ENCODE measurements at places on chromosomes 7 and 10.

- no peak overlapping the region for H3K4me3 ChIP-seq
- no peaks in the 10 kb centered on the region for H3K4me1 ChIP-seq
- H3K36me3 ChIP-seq: no peaks in the 10 kb centered on the region
- no peak overlapping the region for H3K27ac ChIP-seq
Measured at GRCh38 chr10:99470327-99470726, 39.9 kb upstream of the GOT1 start.

- H3K4me1 ChIP-seq: peaks cover 27% of the 10 kb centered on the region
- H3K36me3 ChIP-seq: no peaks in the 10 kb centered on the region
- no peaks in the 10 kb centered on the region for H3K27me3 ChIP-seq
- DNase-seq: no peak
Measured at GRCh38 chr10:97412891-97413304, 11.8 kb upstream of the RRP12 start.

DNA sequence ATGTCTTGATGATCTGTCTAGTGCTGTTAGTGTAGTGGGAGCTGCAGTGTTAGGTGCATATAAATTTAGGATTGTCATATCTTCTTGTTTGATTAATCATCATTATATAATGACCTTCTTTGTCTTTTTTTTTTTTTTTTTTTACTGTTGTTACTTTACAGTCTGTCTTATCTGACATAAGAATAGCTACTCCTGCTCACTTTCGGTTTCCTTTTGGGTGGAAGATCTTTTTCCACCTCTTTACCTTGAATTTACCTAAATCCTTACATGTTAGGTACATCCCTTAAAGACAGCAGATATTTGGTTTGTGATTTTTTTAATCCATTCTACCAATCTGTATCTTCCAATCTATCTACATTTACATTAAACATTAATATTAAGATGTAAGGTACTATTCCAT lies 113.6 kb upstream of the PCLO start:
- no peaks in the 10 kb centered on the region for H3K27me3 ChIP-seq
- no peak for DNase-seq
- no peak overlapping the region for H3K27ac ChIP-seq
- no peaks in the 10 kb centered on the region for H3K4me1 ChIP-seq
- no peaks in the 10 kb centered on the region for H3K36me3 ChIP-seq
- no peak overlapping the region for H3K4me3 ChIP-seq

DNA sequence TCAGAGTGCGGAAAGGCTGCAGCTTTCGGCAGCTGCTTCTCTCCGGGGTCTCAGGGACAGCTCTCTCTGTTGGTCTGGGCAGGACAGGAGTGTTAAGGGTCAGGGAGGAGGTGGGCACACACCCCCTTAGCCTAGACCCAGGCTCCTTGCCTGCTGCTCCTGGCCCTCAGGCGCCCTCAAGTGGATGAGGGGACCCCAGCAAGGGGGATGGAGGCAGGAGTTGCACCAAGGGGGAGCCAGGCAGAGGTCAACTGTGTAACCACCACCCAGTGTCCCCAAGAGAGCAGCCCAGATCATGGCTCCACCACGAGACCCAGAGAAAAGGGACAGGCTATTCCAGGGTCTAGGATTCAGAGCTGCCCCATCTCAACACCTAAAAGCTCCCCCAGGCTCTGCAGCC lies 26.9 kb downstream of the SPOCK2 start:
- H3K36me3 ChIP-seq: peaks cover 35% of the 10 kb centered on the region
- no peak overlapping the region for H3K27ac ChIP-seq
- no peaks in the 10 kb centered on the region for H3K4me1 ChIP-seq

GRCh38 chr7:134752006-134752760 lies 27.3 kb upstream of the CALD1 start:
- no peaks in the 10 kb centered on the region for H3K36me3 ChIP-seq
- no peak for DNase-seq
- no peak overlapping the region for H3K4me3 ChIP-seq
- no peaks in the 10 kb centered on the region for H3K4me1 ChIP-seq
- H3K27ac ChIP-seq: no peak overlapping the region

- H3K4me3 ChIP-seq: no peak overlapping the region
- H3K36me3 ChIP-seq: no peaks in the 10 kb centered on the region
- no peaks in the 10 kb centered on the region for H3K27me3 ChIP-seq
- H3K27ac ChIP-seq: no peak overlapping the region
- no peaks in the 10 kb centered on the region for H3K4me1 ChIP-seq
Measured at GRCh38 chr7:148898845-148899484, 14.9 kb upstream of the EZH2 start.

GRCh38 chr10:20100171-20100570 lies 283.9 kb downstream of the PLXDC2 start:
- no peaks in the 10 kb centered on the region for H3K27me3 ChIP-seq
- no peak overlapping the region for H3K4me3 ChIP-seq
- H3K27ac ChIP-seq: no peak overlapping the region
- DNase-seq: no peak
- no peaks in the 10 kb centered on the region for H3K4me1 ChIP-seq
- no peaks in the 10 kb centered on the region for H3K36me3 ChIP-seq

DNA sequence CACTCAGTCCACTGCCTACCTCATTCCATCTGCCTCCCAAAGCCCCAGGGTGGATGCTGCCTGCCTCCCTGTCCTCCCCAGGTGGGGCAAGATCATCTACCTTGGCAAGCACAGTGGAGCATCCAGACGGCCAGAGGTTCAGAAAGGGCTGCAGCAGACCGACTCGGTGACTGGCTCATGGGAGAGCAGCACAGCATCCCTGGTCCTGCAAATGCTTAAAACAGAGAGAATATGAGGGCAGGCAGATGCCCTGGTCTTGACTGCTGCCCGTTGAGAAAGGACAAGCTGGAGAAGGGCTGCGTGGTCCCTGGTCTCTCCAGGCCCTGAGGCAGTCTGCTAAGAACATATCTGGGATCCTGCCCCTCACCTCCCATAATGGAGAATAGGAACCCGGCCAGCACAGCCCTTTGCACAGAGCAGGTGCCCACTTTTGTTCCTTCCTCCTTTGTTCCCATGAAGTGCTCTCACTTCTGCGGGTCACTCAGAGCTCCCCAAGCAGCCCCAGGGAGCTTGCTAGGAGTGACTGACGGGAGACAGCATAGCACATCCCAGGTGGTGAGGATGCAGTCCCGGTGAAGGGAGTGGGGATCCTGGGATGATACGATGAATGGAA lies 1.4 kb downstream of the HPS1 start:
- H3K27me3 ChIP-seq: peaks cover under 1% of the 10 kb centered on the region
- peaks cover 19% of the 10 kb centered on the region for H3K4me1 ChIP-seq
- DNase-seq: no peak
- H3K4me3 ChIP-seq: peak overlapping the region; percentile 65
- no peak overlapping the region for H3K27ac ChIP-seq

GRCh38 chr7:142838461-142839213 lies 16.2 kb upstream of the EPHB6 start:
- H3K36me3 ChIP-seq: no peaks in the 10 kb centered on the region
- no peak for DNase-seq
- no peaks in the 10 kb centered on the region for H3K27me3 ChIP-seq
- no peaks in the 10 kb centered on the region for H3K4me1 ChIP-seq

DNA sequence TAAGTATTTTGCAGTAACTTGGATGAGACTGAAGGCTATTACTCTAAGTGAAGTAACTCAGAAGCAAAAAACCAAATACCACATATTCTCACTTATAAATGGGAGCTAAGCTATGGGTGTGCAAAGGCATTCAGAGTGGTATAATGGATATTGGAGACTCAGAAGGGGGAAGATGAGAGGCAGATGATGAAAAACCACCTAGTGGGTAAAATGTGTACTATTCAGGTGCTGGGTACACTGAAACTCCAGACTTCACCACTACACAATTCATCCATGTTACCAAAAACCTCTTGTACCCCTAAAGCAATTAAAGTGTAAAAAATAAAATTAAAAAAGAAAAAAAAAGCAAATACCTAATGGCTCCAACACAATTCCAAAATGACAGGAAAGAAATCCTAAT lies 351.7 kb downstream of the NXPH1 start:
- no peaks in the 10 kb centered on the region for H3K36me3 ChIP-seq
- no peak for DNase-seq
- H3K4me1 ChIP-seq: no peaks in the 10 kb centered on the region
- H3K27ac ChIP-seq: no peak overlapping the region

DNA sequence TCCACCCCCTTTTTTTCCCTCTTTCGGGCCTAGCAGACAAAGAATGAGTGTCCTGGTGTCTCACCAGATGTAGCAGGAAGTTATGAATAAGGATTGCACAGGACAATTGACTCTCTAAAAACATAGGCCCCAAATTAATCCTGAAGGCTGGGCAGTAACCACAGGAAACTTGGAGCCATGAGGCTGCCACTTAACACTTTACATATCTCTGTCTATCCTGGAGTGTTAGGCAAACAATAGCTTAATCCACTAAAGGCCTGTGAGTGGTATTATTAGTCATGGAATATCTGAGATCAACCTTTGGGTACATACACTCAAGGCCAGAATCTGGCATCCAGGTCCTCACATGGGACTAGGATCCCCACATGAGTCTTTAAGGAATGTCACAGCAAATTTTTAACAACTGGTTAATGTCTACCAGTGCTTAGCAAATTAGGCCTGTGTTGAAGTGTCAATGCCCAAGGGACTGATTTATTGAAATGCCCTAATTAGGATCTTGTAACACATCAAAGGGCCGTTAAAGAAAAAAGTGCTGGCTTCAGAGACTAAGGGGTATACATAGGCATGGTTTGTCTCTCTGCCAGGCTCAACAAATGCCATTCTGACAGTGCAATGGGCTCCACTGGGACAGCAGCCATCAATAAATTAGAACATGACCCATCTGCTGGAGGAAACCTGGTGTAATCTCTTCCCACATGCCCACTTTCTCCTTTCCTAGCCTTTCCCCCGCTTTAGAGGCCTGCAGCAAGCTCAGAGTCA lies 196.7 kb upstream of the TBX20 start:
- peaks cover 4% of the 10 kb centered on the region for H3K27me3 ChIP-seq
- no peaks in the 10 kb centered on the region for H3K36me3 ChIP-seq
- DNase-seq: no peak

GRCh38 chr10:101216207-101217043 lies 12.8 kb downstream of the LBX1 start:
- H3K36me3 ChIP-seq: no peaks in the 10 kb centered on the region
- no peak for DNase-seq
- peaks cover 40% of the 10 kb centered on the region for H3K4me1 ChIP-seq
- H3K27ac ChIP-seq: no peak overlapping the region

DNA sequence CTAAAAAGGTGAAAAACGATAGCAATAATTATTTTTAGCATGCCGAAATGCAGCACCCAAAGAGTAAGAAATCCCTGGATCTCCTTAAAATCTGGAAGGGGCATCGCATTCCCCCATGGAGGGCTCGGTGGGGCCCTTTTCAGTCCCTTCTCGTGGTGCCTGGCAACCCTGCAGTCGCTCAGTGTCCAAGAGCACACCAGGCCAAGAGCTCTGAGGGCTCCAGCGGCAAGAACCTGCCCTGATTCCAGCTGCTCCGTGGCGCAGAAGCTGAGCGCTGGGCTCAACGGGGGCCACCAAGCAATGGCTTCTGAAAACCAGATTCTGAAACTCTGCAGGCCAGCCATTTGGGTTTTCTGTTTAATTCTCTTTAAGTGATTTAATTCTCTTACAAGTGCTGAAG lies 131.2 kb downstream of the PRKAG2 start:
- no peaks in the 10 kb centered on the region for H3K4me1 ChIP-seq
- no peaks in the 10 kb centered on the region for H3K36me3 ChIP-seq
- H3K27me3 ChIP-seq: no peaks in the 10 kb centered on the region

- H3K27me3 ChIP-seq: peaks cover 7% of the 10 kb centered on the region
- no peak overlapping the region for H3K4me3 ChIP-seq
- no peaks in the 10 kb centered on the region for H3K4me1 ChIP-seq
- H3K27ac ChIP-seq: no peak overlapping the region
- DNase-seq: no peak
- H3K36me3 ChIP-seq: no peaks in the 10 kb centered on the region
Measured at GRCh38 chr10:75429159-75429827, 2.1 kb upstream of the LRMDA start.

DNA sequence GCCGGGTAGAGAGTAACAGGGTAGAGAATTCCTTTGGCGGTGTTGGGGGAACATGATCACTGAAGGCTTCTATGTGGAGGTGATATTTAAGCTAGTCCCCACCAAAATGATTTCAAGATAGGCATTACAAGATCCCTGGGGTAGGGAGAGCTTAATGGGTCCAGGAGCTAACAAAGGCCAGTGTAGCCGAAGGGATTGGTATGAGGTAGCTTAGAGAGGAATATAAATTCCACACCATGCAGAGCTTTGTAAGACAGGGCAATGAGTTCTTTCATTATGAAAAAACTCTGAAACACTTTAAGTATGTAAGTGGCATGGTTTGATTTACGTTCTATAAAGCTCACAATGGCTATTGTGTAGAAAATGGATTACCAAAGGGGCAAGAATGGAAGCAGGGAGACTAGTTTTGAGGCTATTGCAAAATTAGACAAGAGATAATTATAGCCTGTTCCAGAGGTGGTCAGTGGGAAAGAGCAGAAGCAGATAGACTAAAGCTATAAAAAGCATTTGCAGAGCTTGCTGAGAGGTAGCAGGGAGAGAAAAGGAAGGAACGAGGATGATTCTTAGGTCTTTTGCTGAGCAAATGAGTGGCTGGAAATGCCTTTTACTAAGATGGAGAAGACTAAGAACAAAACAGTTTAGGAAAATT lies 119.7 kb upstream of the SLC25A13 start:
- H3K36me3 ChIP-seq: no peaks in the 10 kb centered on the region
- H3K27me3 ChIP-seq: no peaks in the 10 kb centered on the region
- no peak for DNase-seq
- no peak overlapping the region for H3K27ac ChIP-seq
- no peak overlapping the region for H3K4me3 ChIP-seq

GRCh38 chr7:24703296-24703695 lies 54.0 kb downstream of the GSDME start:
- H3K36me3 ChIP-seq: no peaks in the 10 kb centered on the region
- no peak overlapping the region for H3K27ac ChIP-seq
- no peak for DNase-seq
- H3K4me3 ChIP-seq: no peak overlapping the region
- no peaks in the 10 kb centered on the region for H3K27me3 ChIP-seq

DNA sequence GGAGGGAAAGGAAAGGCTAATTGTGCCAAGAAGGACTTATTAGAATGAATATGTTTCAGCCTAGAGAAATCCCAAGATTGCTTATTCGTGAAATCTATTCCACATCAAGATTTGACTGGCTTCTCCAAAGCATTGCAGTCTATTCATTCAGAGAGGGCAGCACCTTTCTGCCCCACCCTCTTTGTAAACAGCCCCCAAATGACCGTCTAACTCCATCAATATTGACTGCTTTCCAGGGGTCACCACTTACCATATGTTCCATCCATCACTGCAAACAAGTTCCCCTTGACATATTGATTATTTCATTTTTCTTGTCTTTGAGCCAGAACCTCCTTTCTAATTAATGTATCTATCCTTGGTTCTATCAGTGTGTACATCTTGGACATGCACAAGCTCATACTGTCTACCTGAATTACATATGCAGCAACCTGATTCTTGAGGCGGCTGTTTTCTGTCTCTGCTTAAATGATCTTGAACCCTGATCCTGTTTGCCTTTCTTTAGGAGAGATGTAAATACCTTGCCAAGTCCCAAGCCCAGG lies 44.2 kb upstream of the PTER start:
- no peak for DNase-seq
- H3K4me3 ChIP-seq: no peak overlapping the region
- no peaks in the 10 kb centered on the region for H3K27me3 ChIP-seq
- no peak overlapping the region for H3K27ac ChIP-seq
- H3K4me1 ChIP-seq: no peaks in the 10 kb centered on the region
- no peaks in the 10 kb centered on the region for H3K36me3 ChIP-seq

- H3K27ac ChIP-seq: no peak overlapping the region
- H3K4me1 ChIP-seq: no peaks in the 10 kb centered on the region
- H3K36me3 ChIP-seq: no peaks in the 10 kb centered on the region
- DNase-seq: no peak
Measured at GRCh38 chr7:13352677-13353076, 636.8 kb downstream of the ETV1 start.
